Amygdala (tissue), 56 donors: ENCODE measurements at places on chromosomes 13 and 19.

- DNase-seq: no peak
Measured at GRCh38 chr13:72694314-72694713, 33.1 kb downstream of the MZT1 start.

DNA sequence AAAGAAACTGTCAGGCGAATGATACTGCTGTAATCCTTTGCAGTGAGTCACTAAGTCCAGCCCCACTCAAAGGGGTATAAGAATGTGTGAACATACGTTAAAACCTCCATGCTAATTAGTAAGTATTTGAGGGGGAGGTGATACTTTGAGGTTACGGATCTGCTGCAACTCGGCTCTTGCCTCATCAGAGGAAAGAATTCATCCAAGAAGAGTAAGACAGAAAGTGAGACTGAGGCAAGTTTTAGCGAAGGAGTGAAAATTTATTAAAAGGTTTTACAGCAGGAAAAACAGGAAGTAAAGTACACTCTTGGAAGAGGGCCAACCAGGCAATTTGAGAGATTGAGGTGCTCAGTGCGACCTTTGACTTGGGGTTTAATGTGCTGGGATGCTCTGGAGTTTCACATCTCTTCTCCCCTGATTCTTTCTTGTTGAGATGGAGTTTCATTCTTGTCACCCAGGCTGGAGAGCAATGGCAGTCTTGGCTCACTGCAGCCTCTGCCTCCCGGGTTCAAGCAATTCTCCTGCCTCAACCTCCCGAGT, 9.8 kb downstream of the CLEC4M start:
- no peak for DNase-seq

- no peak for DNase-seq
Measured at GRCh38 chr13:81551036-81551435, 1210.1 kb upstream of the SPRY2 start.

- DNase-seq: no peak
Measured at GRCh38 chr13:44759384-44760360, 183.5 kb upstream of the TSC22D1 start.

DNA sequence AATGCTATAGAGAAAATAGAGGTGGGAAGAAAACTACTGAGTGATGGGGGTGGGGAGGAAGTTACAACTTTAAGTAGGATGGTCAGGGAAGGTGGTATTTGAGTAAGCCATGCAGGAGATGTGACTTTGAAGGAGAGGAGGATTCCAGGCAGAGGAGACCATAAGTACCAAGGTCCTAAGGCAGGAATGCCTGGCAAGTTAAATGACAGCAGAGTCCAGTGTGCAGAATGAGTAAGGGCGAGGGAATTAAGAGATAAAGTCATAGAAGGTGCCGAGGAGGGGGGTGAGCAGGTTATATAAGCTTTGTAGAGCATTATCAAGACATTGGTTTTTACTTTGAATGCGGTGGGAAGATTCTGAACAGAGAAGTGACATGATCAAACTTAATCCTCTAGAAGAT, 43.2 kb upstream of the WDFY2 start:
- DNase-seq: no peak

DNA sequence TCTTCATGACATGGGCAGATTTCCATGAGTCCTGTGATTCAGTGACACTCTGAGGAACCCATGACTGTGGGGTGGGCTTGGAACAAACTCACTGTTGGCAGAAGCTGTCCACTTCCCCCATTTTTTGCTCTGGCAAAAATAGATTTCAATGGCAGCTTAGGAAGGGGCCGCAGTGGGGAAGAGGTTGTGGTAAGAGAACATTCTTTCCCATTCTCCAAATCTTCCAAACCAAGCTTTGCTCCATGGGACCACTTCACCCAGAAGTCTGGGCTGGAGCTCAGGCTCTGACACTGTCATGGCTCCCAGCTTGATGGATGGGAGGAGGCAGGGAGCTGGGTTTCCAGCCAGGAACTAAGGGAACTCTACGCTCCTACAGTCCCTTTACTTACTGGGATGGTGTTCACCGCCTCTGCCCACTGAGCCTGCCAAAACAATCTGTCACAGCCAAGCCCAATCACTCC, 24.9 kb upstream of the MEDAG start:
- no peak for DNase-seq

DNA sequence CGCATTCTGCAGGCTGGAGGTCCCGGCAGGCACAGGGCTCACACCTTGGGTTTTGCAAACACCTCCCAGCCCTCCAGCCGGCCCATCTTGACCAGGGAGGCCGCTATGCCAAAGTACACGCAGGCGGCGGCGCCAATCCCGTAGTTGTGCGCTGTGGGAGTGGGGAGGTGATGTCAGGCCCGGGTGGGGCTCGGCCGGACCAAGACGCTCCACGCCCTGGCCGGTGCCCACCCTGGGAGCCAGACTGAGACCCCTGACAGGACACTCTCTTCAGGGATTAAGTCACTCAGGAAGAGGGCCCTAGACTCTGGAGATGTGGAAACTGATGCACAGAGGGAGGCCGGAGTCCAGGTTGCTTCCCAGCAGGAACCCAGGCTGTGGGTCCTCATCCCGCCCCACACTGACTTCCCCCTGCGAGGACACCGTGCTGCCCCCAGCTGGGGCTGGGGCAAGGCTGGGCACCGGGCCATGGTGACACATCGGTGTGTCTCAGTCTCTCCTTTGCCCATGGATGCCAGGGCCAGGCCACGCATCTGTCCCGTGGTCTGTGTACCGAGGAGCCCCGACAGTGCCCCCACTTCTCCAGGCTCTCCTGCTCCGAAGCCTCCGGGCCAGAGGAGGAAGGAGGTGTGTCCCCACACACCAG, 8.8 kb downstream of the NDUFA11 start:
- DNase-seq: no peak

DNA sequence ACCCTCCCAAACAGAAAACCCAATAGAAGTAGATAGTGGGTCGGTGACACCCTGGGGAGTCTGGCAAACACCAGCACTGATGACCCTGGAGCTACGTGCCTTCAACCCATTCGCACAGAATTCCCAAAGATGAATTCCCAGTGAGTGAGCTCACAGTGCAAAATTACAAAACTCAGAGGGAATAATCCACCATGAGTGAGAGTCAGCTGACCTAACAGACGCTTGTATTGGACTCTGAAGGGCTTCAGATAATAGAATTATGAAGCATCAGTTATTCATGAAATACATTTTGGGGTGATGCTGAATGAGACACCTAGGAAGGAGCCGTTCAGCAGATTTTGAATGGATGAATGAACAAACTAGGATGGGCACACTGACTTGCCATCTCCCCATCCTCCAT, 40.2 kb downstream of the KCNC3 start:
- DNase-seq: no peak

DNA sequence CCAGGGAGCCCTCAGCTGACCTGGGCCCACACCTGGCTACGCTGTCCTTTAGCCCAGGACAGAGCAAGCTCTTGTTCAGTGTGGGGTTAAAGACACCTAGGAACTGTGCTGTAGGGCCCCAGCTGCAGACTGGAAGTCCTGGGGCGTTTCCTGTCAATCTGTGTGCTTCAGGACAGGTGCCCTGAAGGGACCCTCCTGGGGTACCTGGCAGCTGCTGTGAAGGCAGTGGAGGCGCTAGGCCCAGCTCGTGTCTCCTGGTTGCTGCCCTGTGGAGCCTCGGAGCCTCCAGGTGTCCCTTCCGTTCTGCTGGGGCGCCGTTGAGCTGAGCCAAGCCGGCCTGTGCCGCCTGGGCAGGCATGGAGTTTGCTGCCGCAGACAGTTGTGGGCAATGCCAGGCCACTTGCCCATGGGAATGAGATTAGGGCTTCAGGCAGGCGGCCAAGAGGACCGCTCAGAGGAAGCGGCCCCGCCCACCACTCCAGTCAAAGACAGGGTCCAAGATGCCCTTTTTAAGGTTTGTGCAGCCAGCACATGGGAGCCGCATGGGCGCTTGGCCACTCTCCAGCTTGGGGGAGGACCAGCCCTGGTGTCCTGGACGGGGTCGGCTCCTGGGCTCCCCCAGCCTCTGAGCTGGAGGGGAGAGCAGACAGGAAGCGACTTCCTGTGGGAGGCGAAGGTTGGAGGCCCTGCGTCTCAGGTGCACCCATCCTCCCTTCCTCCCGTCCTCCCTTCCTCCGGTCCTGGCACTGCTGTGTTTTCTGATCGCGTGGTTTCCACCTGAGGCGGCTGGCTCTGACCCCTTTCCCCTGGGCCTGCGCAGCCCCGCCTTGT, 4.0 kb downstream of the PTBP1 start:
- no peak for DNase-seq

DNA sequence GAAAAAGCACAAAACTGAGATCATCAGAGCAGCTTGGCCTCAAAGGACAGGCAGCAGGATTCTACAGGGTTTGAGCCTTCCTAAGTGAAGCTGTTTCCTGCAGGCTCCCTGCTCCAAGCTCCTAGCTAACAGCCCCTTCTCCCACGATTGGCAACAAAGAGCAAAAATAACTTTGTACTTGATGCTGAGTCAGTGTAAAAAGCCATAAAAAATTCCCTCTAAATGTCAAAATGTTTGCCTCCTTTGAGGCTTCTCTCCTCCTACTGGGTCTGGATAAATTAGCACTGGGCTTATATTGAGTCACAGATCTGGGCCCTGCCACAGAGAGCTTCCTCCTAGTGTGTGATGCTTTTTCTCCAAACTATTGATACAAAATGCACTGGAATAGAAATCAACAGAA, 153.3 kb downstream of the TNFRSF19 start:
- no peak for DNase-seq

GRCh38 chr13:99806671-99807070, 164.9 kb downstream of the ZIC5 start:
- DNase-seq: no peak

DNA sequence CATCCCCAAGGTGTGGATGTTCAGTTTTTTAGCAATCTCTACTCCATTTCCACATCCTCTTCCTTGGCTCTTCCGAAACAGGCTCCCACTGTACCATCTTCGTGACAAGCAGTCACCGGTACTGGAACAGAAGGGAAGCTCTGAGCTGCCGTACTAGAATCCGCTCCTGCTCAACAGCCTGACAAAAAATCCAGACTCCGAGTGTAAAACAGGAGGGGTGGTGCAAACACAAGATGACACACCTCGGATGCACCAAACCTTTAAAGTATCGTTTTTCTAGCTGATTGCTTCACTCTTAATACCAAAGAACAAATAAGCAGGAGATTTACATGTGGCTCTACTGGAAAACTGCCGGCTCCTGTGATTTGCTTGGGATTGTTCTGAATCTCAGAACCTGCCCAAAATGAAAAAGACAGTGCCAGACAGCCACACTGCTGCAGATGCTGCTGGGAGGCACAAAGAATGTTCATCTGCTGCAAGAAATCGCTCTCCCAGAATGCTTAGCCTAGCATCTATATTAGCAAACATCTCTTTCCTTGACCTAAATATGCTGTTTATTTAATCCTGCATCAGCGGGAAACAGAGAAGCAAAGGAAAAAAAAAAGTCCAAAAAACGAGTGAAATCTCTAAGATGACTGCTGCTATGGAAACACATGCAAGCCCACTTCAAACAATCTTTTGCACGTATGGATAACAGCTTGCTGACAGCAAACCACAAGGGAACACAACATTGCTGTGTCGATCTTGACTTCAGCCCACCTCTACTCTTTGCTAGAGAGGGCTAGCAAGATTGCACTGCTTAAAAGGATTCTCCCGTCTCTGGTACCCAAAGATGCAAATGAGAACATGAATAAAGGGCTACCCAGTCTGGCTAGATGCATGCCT, 38.0 kb upstream of the DOCK9 start:
- DNase-seq: peak; percentile 34

DNA sequence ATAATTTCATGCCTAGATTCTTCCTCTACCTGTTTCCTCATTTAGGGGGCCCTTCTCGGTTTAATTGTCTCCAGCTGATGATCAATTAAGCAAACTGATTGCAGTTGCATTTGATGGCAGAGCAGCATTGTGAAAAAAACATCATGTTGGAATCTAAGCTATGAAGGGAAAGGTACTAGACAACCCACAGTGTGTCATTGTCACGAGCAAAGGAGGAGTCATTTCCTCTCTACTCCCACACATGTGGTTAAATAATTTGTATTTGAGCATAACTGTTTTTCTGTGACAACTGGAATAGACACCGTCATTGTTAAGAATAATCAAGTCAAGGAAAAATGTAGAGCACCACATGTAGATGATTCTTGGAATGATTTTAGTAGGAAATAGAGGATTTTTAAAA, 240.3 kb downstream of the DCT start:
- DNase-seq: no peak

DNA sequence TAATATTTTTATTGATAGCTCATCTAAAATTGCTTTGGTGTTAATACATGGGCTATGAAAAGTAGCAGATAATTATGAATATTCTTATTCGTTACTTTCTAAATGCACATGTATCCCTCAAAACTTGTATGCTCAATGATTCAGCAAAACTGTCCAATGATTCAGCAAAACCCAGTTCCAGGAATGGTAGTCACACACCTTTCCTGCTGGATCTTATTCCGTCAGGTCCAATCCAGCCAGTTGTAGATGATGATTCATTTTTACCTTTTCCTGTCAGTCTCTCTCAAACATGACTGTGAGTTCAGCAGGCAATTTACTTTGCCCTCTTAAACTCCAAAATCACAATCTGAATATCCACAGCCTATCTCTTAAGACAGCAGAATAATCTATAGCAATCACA, 1082.6 kb downstream of the EFNB2 start:
- DNase-seq: no peak

- DNase-seq: no peak
Measured at GRCh38 chr19:1066251-1066747, 668 bp upstream of the ARHGAP45 start.

GRCh38 chr13:89011615-89012014, 1340.4 kb downstream of the SLITRK5 start:
- no peak for DNase-seq

DNA sequence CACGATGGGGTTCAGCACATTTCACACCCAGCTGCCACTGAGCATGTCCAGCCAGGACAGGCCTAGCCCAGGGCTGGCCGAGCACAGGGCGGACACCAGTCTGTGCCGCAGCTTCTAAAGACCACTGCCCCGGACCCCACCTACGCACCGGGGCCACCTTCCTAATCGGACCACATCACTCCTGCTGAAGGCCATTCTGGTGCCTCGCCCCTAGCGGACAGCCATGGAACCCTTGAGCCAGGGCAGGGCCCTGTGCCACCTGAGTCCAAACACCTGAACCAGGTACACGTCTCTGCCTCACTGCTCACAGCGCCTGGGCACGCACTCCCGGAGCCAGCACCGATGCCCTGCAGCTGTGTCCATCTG, 8.4 kb upstream of the C13orf46 start:
- no peak for DNase-seq

GRCh38 chr19:51651216-51651846, 4.7 kb upstream of the SIGLEC14 start:
- no peak for DNase-seq

- no peak for DNase-seq
Measured at GRCh38 chr13:39862900-39863299, 207.4 kb downstream of the COG6 start.
